Tibial nerve (tissue), 4 donors: ENCODE measurements at places on chromosomes 1 and 21. TPM values are rescaled to one million over a fixed set of nuclear protein-coding genes. Genes with fewer than 3 reads are reported as not detected.

ZNF691 gene
- 14.1 TPM for total RNA-seq

ITLN2 gene
- total RNA-seq: not detected

LRRC53 gene
- total RNA-seq: not detected

NKAIN1 gene
- total RNA-seq: not detected

TMEM82 gene
- total RNA-seq: not detected

CYP4A11 gene
- not detected for total RNA-seq
